ENCODE measurements at places on chromosomes 2 and 18. TPM values are rescaled to one million over a fixed set of nuclear protein-coding genes. Genes with fewer than 3 reads are reported as not detected.

PLEKHB2 gene
- 85.5 TPM for total RNA-seq

NEU4 gene
- 3.8 TPM for total RNA-seq

INO80D gene
- 59.1 TPM for total RNA-seq

AGXT gene
- total RNA-seq, result not detected

KLHL30 gene
- not detected for total RNA-seq

MC5R gene
- not detected for total RNA-seq

CD226 gene
- 65.1 TPM for total RNA-seq

KCNF1 gene
- not detected for total RNA-seq

MRPL33 gene
- total RNA-seq, result 27.6 TPM

RUFY4 gene
- 2.1 TPM for total RNA-seq

GRCh38 chr2:240655931-240656886, 26.5 kb downstream of the AQP12B start:
- H3K36me3 ChIP-seq, result no peaks in the 10 kb centered on the region
- no peak overlapping the region for H3K4me3 ChIP-seq
- peaks cover 13% of the 10 kb centered on the region for H3K27me3 ChIP-seq
- H3K4me1 ChIP-seq, result peaks cover 9% of the 10 kb centered on the region
- DNase-seq, result peak; percentile 6

GRCh38 chr2:98149333-98149697, 62.3 kb downstream of the VWA3B start:
- peak; percentile 31 for DNase-seq
- H3K4me1 ChIP-seq, result no peaks in the 10 kb centered on the region
- H3K4me3 ChIP-seq, result peak overlapping the region; percentile 11
- no peaks in the 10 kb centered on the region for H3K36me3 ChIP-seq
- H3K27me3 ChIP-seq, result peaks cover 2% of the 10 kb centered on the region
- H3K27ac ChIP-seq, result no peak overlapping the region

- no peak overlapping the region for H3K4me3 ChIP-seq
- H3K27ac ChIP-seq, result no peak overlapping the region
- no peak for DNase-seq
- no peaks in the 10 kb centered on the region for H3K4me1 ChIP-seq
Measured at GRCh38 chr2:100526868-100527267, 35.9 kb upstream of the PDCL3 start.

- H3K27ac ChIP-seq, result no peak overlapping the region
- H3K27me3 ChIP-seq, result no peaks in the 10 kb centered on the region
- no peaks in the 10 kb centered on the region for H3K36me3 ChIP-seq
- H3K4me1 ChIP-seq, result no peaks in the 10 kb centered on the region
- DNase-seq, result no peak
Measured at GRCh38 chr2:103739186-103739585, 977.4 kb downstream of the TMEM182 start.

- H3K27ac ChIP-seq, result no peak overlapping the region
- H3K27me3 ChIP-seq, result no peaks in the 10 kb centered on the region
- no peak overlapping the region for H3K4me3 ChIP-seq
- DNase-seq, result no peak
- H3K36me3 ChIP-seq, result no peaks in the 10 kb centered on the region
- H3K4me1 ChIP-seq, result no peaks in the 10 kb centered on the region
Measured at GRCh38 chr18:8423051-8423557, 186.1 kb upstream of the RAB12 start.

GRCh38 chr18:65365245-65365980, 385.4 kb upstream of the CDH7 start:
- no peaks in the 10 kb centered on the region for H3K27me3 ChIP-seq
- DNase-seq, result no peak
- no peaks in the 10 kb centered on the region for H3K36me3 ChIP-seq
- H3K4me1 ChIP-seq, result no peaks in the 10 kb centered on the region

DNA sequence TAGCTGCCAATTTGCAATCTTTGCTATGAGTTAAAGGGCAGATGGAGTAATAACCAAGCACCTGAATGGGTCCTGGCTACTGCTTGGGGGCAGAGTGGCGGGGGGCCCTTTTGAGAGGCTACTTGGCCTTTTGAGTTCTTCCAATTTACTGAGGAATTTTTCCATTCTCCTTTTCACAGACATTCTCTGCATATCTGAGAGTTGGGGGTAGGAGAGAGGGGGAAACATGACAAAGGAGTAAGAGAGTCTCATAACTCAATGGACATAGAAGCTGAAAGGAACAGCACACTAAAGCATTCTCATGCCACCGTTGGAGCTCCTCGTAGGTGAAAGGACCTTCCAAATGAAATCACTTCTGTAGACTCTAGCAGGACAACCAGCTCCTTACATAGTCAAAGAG, 16.1 kb downstream of the LGALSL start:
- H3K27ac ChIP-seq, result no peak overlapping the region
- no peak overlapping the region for H3K4me3 ChIP-seq
- no peaks in the 10 kb centered on the region for H3K36me3 ChIP-seq
- H3K27me3 ChIP-seq, result no peaks in the 10 kb centered on the region

DNA sequence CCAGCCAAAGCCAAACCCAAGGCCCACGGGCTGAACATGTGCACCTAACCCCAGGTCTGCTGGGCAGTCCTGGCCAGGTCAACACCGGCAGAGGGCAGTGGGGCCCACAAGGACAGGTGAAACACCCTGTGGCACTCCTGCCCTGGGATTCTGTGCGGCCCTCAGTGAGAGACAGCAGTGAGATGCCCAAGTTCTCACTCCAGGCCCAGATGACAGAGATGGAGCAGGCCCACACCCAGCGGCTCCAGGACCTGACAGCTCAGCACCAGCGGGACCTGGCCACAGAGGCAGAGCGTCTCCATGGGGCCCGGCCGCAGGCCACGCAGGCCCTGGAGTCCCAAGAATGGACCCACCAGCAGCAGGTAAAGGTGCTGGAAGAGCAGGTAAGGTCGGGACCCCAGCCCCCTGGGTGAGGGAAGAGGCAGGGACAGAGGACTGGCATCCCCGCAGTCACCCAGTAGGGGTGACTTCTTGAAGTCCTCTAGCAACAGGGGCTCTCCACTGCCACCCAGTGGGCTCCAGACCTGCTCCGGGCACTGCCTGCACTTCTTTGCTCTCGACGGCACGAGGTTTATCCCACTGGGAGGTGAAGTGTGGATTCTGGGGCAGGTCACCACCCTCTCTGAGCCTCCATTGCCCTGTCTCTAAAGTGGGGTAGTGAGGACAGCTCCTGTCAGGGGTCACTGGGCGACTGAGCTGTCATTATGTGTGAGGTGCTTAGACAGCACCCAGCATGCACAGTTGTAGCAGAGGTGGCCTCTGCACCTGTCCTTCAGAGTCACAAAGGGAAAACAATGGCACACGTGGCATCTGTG, 8.8 kb upstream of the SNED1 start:
- no peak overlapping the region for H3K27ac ChIP-seq
- no peaks in the 10 kb centered on the region for H3K36me3 ChIP-seq
- DNase-seq, result no peak

DNA sequence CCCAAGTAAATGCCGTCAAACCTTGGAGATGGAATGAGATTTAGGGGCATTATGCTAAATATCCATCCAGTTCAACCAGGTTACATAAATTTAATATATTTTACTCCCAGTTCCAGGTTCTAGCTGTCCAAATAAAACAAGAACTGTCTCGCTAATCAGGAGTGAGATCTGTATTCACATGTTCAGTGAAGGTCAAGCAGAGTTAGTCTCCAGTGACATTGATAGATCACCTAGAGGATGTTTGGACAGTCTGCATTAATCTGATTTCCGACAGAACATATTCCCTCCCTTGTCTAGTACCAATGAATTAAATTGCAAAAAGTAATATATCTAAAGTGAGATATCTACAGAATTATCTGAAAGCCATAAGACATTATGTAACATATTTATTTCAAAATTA, 979.4 kb upstream of the CNTNAP5 start:
- H3K27me3 ChIP-seq, result no peaks in the 10 kb centered on the region
- no peak overlapping the region for H3K27ac ChIP-seq
- H3K4me1 ChIP-seq, result no peaks in the 10 kb centered on the region
- H3K4me3 ChIP-seq, result no peak overlapping the region
- DNase-seq, result no peak

GRCh38 chr2:64127119-64127518, 17.1 kb downstream of the PELI1 start:
- peaks cover 61% of the 10 kb centered on the region for H3K4me1 ChIP-seq
- peaks cover 4% of the 10 kb centered on the region for H3K36me3 ChIP-seq
- H3K4me3 ChIP-seq, result no peak overlapping the region
- no peaks in the 10 kb centered on the region for H3K27me3 ChIP-seq
- no peak overlapping the region for H3K27ac ChIP-seq

DNA sequence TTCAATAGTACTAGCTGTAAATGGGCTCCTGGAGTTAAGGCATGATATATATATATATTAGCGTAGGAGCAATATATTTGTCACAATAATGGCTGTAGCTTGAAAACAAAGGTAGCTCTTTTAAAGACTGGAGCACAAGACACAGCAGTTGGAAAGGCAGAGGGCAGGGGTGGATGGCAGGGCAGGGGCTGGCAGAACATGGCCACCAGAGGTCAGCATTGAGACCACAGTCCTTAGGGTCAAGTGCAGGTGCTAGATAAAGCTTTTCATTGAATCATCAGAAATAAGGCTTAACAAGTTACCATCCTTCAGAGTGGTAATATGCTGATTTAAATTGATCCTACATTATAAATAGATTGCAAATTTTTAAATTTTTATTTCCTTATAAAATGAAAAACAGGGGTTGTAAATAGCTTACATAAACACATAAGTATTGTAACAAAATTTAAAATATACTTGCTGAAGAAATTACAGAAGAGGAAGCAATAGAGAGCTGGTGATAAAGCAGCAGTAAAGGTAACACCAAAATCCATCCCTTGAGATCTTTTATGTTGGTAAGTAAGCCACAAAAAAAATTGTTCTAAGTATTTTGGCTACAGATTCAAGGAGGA, 161.2 kb upstream of the PIEZO2 start:
- H3K4me1 ChIP-seq, result no peaks in the 10 kb centered on the region
- DNase-seq, result no peak
- H3K27me3 ChIP-seq, result no peaks in the 10 kb centered on the region
- H3K4me3 ChIP-seq, result no peak overlapping the region
- no peaks in the 10 kb centered on the region for H3K36me3 ChIP-seq

DNA sequence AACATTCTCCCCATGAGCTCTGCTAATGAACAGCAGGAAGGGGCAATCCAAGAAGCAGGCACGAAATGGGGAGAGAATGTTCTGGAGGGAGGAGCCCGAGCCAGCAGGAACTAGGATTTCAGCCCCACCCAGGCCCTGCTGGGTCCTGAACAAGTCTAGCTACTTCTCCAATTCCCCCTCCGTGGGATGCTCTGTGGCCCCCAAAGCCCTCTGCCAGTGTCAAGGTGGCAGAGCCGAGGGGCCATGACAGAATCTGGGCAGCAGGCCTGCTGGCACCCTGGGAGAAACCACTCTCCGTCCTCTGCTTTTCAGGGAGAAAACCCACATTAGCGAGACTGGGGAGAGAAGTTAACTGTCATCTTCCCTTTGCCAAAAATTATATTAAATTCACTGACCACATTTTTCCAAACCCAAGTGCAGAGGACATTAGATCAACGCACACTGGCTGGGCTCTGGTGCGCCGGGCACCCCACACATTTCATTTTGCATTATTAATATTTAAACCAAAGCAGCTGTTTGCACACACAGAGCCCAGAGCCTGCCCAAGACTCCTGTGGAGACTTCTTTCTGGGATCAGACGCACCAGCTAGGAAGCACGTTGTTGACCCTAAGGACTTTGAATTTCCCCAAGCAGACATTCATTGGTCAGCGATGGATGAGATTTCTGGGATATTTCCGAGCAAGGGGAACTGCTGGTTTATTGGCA, 80.2 kb upstream of the PKDCC start:
- no peak overlapping the region for H3K27ac ChIP-seq
- H3K4me1 ChIP-seq, result no peaks in the 10 kb centered on the region
- H3K4me3 ChIP-seq, result no peak overlapping the region
- H3K27me3 ChIP-seq, result no peaks in the 10 kb centered on the region

GRCh38 chr2:183019718-183020442, 18.4 kb downstream of the NCKAP1 start:
- DNase-seq, result no peak
- no peak overlapping the region for H3K27ac ChIP-seq
- H3K36me3 ChIP-seq, result no peaks in the 10 kb centered on the region
- H3K4me3 ChIP-seq, result no peak overlapping the region

- H3K36me3 ChIP-seq, result no peaks in the 10 kb centered on the region
- H3K27ac ChIP-seq, result no peak overlapping the region
- H3K27me3 ChIP-seq, result no peaks in the 10 kb centered on the region
Measured at GRCh38 chr2:242011516-242011915, 142.0 kb downstream of the RTP5 start.

- no peak overlapping the region for H3K4me3 ChIP-seq
- no peak for DNase-seq
- no peaks in the 10 kb centered on the region for H3K36me3 ChIP-seq
- H3K27ac ChIP-seq, result no peak overlapping the region
Measured at GRCh38 chr2:130837175-130837810, 579 bp downstream of the ARHGEF4 start.

- H3K27me3 ChIP-seq, result no peaks in the 10 kb centered on the region
- H3K36me3 ChIP-seq, result no peaks in the 10 kb centered on the region
- peaks cover 4% of the 10 kb centered on the region for H3K4me1 ChIP-seq
- no peak overlapping the region for H3K27ac ChIP-seq
- DNase-seq, result no peak
Measured at GRCh38 chr2:39228413-39229209, 15.2 kb downstream of the CDKL4 start.

DNA sequence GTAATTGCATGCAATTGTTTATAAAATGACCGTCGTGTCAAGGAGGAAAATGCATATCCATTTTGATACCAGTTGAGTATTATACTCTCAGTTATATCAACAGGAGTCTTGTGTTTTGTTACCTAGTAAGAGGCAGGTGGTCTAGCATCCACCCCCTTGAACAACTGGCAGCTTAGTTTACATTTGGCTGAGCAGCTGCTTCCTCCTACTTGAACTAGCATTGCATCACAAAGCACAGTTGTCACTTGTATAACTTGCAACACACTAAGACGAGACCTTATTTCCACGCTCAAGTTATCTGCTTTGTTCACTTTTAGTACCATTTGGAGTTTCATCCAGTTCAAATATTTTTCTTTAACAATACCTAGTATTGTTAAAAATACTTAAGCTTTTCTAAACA, 75.4 kb upstream of the UBE2E3 start:
- H3K36me3 ChIP-seq, result no peaks in the 10 kb centered on the region
- no peak overlapping the region for H3K27ac ChIP-seq
- no peak overlapping the region for H3K4me3 ChIP-seq
- no peak for DNase-seq
- H3K27me3 ChIP-seq, result no peaks in the 10 kb centered on the region

DNA sequence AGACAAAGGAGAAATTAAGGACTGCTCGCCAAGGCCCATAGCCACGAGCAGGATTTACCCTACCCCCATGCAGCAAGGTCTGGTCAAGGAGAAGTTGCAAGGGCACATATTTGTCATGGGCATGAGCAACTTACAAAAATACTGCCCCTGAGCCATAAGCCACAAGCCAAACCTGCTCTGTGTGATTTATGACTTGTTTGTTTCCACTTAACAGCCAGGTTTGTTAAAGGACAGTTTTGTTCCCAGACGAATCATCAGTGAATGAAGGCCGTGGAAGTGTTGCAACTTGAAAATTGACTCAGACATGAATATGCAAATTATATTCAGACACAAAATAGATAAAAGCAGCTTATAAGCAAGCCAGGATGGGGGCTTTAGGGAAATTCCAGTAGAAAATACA, 31.3 kb upstream of the EVA1A start:
- no peak for DNase-seq
- no peak overlapping the region for H3K4me3 ChIP-seq
- H3K27ac ChIP-seq, result no peak overlapping the region
- no peaks in the 10 kb centered on the region for H3K36me3 ChIP-seq
- no peaks in the 10 kb centered on the region for H3K4me1 ChIP-seq
- H3K27me3 ChIP-seq, result peaks cover 3% of the 10 kb centered on the region

- no peaks in the 10 kb centered on the region for H3K4me1 ChIP-seq
- no peaks in the 10 kb centered on the region for H3K36me3 ChIP-seq
- H3K4me3 ChIP-seq, result no peak overlapping the region
- H3K27ac ChIP-seq, result no peak overlapping the region
- H3K27me3 ChIP-seq, result no peaks in the 10 kb centered on the region
Measured at GRCh38 chr2:17136877-17137276, 381.4 kb downstream of the RAD51AP2 start.

Data from CD4-positive, CD25-positive, alpha-beta regulatory T cell (primary cell).